ENCODE measurements at places on chromosomes 16 and 17.

- DNase-seq = no peak
Measured at GRCh38 chr17:30031214-30031869, 85.3 kb upstream of the NSRP1 start.

GRCh38 chr16:58219432-58219831 is 21.5 kb upstream of the CSNK2A2 start:
- no peak for DNase-seq

DNA sequence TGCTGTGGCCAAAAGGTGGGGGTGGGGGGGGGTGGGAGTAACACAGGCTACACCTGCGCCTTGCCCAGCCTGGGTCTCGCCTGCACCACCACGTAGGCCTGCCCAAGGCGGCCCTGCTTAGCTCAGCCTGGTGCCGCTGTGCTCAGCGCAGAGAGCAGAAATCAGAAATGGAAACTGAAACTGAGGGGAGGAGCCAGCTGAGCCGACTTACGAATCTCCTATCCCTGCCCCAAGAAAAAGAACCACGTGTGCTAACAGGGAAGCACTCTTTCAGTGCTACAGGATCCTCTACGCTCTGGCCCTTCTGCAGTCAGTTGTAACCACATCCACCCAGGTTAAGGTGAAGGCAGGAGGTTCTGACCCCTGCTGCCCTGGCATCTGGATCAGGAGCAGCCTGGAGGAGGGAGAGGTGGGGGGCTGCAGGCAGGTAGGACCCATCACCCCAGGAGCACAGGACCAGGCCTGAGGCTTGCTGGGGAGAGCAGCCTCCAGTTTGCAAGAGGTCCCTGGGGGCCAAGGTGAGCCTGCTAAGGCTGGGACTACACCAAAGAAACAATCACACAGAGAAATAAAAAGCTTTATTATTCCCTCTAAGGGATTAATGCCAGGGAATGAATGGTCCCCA is at the start of gene DHX58:
Gene DHX58 (minus strand): TSS at position 163 of the 625 bp plus-strand sequence. CDS start 822 bp downstream, outside the sequence.
- DNase-seq = no peak

DNA sequence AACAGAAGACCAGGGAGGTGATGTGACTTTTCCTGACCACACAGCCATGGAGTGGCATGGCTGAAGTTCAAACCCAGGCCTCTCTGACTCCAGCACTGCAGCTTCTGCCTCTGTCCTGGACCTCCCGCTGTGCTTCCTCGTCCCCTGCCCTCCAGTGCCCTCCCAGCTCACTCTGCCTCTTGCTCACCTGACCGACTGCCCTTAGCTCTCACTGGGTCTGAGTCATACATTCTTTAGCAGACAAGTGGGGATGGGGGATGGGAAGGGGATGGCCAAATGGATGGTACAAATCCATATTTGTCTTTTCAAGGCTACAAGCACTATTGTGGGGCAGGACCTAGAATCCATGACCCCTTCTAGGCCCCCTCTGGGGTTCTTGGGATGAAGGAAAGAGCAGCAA is 33.0 kb downstream of the PITPNM3 start:
- DNase-seq = no peak

GRCh38 chr16:54891346-54891745 is 39.3 kb upstream of the IRX5 start:
- DNase-seq = no peak

DNA sequence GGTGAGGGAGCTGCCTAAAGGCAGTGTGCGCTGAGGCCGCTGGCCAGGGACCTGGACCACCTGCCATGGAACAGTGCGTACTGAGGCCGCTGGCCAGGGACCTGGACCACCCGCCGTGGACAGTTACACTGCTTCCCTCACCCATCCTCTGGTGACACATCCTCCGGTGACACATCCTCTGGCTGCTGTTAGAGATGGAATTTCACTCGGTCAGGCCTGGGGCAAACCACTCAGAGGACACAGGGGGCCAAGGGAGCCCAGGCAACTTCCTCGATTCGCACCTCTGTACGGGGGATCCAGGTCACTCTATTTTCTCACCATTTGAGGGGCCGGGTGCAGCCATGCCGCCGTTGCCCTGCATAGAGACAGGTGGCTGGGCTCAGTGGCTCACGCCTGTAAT is 32.4 kb upstream of the RPTOR start:
- no peak for DNase-seq

DNA sequence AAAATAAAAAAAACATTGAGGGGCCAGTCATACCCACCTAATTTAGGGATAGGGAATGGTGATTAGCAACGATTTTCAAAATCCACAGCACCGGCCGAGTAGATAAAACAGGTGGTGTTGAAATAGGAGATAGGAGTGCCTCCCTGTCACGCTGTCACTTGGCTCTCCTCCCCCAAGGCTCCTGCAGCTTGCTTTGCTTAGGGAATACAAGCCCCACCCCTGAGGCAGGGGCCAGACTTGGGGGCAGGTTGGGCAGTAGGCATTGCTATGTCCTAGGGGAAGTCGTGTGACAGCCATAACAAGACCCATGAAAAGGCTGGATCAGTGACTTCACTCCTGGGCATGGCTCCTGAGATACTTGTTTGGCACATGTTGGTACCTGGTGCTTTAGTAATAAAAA is 25.8 kb downstream of the POLR2A start:
- no peak for DNase-seq

DNA sequence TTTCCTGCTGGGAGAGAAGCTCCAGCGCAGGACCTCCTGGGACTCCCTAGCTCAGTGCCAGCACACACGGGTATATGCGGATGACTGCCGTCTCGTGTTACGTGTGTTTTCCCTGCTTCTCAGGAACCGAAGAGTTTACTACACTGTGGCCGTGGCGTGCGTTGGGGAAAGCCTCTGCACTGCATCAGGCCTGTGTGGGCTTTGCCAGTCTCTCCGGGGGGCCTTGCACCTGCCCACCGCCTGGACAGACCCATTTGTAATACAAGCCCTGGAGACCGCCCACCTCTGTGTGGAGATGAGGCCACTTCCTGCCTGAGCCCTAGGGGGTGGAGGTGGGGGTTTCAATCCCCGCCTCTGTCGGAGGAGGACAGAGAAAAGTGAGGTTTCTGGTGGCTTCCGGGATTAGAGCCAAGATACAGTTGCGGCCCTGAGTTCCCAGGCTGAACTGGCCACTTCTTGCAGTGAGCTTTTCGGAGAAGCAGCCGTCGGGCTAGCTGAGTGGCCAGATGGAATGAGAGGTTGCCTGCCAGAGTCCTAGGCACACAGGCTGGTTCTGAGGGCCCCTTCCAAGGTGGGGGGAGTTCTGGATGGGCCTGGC is 43.4 kb upstream of the GSE1 start:
- peak; percentile 94 for DNase-seq

GRCh38 chr16:6377956-6378355 is 954.7 kb upstream of the RBFOX1 start:
- DNase-seq = no peak

DNA sequence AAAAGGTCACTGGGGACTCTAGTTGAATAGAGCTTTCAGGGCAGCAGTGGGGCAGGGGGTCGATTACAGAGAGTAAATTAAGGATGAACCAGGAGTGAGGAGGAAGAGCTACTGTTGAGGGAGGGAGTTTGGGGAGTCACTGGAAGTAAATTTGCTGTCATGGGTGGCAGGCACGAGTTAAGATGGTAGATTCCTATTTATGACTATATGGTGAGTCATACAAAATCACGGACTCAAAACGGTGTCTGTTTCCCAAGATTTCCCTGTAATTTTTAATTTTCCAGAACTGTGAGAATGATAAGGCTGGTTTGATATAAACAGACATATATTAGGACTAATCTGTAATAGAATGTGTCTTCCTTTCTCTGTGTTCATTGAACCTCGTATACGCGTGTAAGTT is 287.6 kb upstream of the GOT2 start:
- DNase-seq = no peak

DNA sequence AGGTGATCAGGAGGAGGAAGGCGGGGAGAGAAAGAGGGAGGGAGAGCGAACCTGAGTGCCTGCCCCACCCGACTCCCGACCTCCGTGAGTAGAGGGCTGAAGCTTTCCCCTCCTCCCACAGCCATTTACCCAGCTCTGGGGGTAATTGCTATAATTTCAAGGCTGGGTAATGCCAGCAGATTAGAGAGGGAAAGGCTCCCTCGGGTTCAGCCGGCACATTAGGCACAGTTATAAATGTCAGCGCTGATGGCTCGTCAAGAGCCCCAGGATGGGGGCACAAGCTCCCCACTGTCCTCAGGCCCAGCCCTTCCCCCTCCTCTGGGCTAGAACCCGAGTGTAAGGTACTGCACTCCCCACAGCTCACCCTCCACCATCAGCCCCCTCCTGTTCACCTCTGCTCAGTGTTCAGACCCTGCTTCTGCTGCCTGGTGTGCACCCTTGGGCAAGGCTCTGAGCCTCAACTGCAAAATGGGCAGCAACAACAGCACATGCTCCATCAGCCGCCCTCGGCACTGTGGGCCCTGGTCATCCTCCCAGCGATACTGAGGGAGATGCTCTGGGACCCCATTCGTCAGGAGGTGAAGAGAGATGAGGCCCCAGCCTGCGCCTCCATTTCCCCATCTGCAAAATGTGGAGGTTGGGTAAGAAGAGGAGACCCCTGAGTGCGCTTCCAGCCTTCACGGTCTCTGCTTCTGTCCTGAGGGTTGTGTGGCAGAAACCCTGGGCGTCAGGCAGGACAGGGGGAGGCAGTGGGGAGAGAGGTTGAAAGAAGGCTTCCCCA is 77.2 kb downstream of the NT5M start:
- DNase-seq = no peak

GRCh38 chr17:1143573-1143972 is 36.2 kb downstream of the ABR start:
- peak; percentile 1 for DNase-seq
